ENCODE measurements at places on chromosomes 2 and 18.
A peak's percentile ranks its signal among the peaks of the same experiment; 100 is the strongest.

DNA sequence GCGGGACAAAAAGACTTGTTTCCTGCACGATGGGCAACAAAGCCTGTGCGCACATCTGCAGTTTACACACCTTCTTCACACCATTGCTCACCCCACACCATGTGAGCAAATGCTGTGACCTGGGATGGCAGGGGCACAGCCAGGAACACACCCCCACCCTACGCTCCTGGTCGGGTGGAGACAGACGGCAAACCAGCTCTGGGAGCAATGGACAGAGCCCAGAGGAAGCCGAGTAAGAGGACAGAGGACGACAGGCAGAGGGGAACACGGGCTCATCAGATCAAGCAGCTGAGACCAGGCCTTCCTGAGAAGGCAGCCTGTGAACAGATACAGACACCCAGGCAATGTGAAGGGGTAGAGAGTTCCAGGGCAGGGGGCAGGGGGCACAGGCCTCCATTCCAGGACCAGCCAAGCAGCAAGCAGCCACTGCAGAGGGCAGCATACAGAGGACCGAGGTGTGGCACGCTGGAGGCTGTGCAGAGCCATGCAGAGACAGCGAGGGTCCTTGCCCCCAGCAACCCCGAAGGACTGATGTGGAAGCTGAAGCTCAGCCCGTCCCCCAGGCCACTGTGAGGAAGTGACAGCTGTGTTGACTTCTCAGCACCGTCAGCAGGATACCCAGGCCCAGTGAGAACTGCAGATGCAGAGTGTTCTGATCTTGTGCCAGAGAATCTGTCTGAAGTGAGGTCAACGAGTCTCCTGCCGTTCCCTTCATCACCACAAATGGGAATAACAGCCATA lies 46.2 kb downstream of the PARD6G start:
- DNase-seq, result no peak

- DNase-seq, result no peak
Observed at GRCh38 chr18:65768120-65768778, 17.4 kb downstream of the CDH7 start.

GRCh38 chr2:53242090-53242489 lies 525.5 kb upstream of the CHAC2 start:
- no peak for DNase-seq

- DNase-seq, result peak; percentile 28
Observed at GRCh38 chr2:237139123-237139675, 53.5 kb downstream of the COPS8 start.

DNA sequence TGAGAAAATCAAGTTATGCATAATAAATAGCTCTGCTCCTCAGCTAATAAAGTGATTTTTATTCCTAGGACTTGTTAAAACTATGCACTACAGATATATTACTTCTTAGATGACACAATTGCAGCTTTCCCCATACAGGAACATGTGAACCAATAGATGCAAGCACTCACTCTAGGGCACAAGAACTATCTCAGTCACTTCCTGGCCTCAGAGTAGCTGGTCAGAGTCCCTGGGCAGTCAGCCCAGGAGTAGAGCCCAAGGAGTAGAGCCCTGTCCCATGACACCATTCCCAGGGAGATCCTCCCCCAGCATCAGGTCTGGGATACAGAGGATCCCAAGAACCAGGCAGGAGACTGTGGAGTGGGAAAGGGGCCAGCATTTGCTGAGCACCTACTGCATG lies 2.7 kb downstream of the TNS1 start:
- no peak for DNase-seq

GRCh38 chr2:182426918-182427240 lies at the start of gene PDE1A:
Gene PDE1A, minus strand, starts transcription at chr2:182427036.
- DNase-seq, result no peak

DNA sequence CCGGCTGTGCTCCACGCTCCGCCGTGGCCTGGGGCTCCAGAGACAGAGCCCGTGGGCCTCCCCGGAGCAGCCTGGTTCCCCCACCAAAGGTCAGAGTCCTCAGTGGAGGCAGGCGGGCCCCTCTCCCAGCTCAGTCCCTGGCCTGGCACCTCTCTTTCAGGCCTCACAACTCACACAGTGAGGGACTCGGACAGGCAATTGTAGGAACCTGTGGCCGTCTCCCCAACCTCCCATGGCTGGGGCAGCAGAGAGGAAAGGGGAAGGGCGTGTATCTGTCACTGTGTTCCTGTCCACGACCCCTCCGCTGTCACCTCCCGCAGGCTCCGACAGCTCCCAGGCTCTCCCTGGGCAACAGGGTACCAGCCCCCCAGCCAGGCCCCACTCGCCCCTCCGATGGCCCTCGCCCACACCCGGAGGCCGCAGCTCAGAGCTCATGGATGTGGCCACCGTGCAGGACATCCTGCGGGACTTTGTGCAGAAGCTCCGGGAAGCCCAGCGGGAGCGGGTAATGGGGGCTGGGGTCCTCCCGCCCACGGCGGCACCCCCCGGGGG lies 32.4 kb upstream of the SNED1 start:
- DNase-seq, result no peak

GRCh38 chr18:52337276-52337675 lies 2.7 kb upstream of the DCC start:
- DNase-seq, result no peak

- no peak for DNase-seq
Observed at GRCh38 chr2:175523001-175523400, 341.5 kb upstream of the ATP5MC3 start.

- DNase-seq, result no peak
Observed at GRCh38 chr18:6629635-6630140, 99.8 kb upstream of the ARHGAP28 start.

GRCh38 chr18:29664278-29665036 lies 1378.1 kb downstream of the DSC3 start:
- no peak for DNase-seq

GRCh38 chr18:36724591-36725001 lies 104.2 kb downstream of the TPGS2 start:
- DNase-seq, result no peak

GRCh38 chr2:175207741-175208438 lies 26.4 kb upstream of the ATP5MC3 start:
- no peak for DNase-seq

DNA sequence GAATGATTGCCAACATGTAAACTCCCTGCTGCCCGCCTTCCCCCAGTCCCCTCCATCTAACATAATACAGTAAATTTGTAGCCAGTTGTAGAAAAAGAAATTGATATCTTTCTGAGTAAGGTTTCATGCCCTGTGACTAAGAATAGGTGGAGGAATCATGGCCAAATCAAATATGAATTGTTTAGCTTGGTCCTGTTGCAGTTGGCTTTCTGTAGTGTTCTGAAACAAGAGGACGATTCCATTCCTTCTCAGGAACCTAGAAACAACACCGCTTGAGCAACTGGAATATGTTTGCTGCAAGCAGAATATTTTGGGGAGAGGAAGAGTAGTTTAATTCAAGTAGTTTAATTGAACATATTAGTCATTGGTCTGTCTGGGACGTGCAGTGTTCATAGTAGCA lies 7.0 kb upstream of the DRC1 start:
- DNase-seq, result no peak

DNA sequence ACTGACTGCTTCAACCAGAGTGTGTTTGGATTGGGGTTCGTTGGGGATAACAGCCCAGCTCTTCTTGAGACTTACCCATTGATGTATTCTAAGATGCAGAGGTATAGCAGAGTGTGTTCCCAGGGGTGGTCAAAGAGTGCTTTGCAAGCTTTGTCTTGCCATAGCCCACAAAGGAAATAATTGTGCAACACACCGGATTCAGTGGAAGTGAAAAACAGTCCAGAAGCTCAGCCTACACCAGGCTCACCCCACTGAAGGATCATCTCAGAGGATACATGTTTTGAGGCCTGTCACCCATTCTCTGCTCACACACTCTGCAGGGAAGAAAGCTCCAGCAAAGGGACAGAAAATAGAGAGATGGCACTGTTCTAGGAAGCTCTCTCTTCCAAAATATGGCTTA lies 9.6 kb downstream of the CACNB4 start:
- DNase-seq, result no peak

DNA sequence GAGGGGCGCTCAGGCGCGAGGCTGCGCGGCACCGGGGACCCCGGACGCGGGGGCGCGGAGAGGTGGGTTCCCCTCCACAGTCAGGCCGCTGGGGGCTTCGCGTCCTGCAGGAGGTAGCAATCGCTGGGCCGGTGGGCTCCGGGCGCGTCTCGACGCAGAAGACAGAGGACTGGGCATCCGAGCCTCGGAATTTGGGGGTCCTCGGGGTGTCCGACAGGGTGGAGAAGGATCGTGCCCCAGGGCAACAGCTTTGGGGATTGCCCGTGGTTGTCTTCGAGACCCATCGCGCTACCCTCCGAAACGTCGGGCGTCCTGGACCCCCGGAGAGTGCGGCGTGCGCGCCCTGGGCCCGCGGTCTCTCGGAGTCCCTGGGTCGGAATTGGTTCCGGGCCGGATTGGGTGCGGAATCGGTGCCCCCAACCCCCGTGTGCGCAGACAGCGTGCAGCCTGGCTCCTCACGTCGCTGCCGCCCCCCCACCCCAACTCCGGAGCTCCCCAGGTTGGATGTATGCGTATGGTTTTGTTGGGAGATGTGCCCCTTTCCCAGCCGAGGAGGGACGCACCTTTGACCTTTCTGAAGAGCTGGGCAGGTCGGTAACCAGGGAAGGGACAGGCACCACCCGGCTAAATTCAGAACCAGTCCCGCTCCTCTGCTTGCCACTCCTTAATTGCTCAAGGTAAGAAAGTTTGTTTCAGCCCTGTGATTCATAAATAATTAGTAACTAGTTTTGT lies 750 bp downstream of the NPAS2 start:
- peak; percentile 59 for DNase-seq

DNA sequence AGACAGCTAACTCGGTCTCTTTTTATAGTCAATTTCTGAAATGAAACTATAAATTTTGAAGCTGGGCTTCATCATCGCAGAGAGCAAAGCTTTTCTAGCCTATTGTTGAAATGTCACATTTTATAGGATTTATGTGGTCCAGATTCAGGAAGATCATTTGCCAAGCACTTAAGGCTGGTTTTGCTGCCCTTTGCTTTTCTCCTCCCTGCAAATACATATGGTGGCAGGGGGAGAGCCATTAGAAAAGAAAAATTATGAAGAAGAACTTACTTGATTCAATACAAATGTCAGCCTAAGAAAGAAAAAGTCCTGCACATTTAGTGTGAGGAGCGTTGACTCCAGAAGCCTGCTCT lies 206.9 kb upstream of the NRP2 start:
- no peak for DNase-seq

DNA sequence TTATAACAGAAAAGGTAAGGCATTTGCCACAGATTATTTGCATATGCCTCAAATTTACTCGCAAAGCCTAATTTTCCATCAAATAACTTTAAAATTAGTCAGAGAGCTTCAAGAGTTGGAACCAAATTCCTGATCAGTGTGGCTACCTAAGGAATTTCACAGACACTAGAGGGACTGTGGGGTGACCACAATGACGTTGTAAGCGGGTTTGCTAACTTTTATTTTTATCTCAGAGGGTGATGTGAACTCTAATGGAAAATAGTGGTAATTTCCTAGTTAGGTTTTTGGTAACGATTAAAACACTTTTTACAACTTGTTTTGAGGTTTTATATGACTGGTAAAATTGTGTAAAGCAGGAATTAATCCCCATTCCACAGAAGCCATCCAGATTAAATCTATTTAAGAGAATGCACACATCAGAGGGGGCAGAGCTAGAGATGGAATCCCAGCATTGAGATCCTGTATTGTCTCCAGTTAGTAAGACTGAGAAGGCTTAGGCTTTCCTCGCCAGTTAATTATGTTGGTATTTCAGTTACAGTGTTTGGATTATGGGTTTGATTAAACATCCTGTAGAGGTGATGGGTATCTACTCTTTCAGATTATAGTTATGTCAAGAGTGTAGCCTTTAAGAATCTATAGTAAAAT lies 129.0 kb downstream of the GPD2 start:
- DNase-seq, result no peak

GRCh38 chr2:39447266-39448168 lies 10.4 kb upstream of the MAP4K3 start:
- no peak for DNase-seq

GRCh38 chr2:8491296-8492027 lies 190.4 kb upstream of the ID2 start:
- DNase-seq, result no peak

DNA sequence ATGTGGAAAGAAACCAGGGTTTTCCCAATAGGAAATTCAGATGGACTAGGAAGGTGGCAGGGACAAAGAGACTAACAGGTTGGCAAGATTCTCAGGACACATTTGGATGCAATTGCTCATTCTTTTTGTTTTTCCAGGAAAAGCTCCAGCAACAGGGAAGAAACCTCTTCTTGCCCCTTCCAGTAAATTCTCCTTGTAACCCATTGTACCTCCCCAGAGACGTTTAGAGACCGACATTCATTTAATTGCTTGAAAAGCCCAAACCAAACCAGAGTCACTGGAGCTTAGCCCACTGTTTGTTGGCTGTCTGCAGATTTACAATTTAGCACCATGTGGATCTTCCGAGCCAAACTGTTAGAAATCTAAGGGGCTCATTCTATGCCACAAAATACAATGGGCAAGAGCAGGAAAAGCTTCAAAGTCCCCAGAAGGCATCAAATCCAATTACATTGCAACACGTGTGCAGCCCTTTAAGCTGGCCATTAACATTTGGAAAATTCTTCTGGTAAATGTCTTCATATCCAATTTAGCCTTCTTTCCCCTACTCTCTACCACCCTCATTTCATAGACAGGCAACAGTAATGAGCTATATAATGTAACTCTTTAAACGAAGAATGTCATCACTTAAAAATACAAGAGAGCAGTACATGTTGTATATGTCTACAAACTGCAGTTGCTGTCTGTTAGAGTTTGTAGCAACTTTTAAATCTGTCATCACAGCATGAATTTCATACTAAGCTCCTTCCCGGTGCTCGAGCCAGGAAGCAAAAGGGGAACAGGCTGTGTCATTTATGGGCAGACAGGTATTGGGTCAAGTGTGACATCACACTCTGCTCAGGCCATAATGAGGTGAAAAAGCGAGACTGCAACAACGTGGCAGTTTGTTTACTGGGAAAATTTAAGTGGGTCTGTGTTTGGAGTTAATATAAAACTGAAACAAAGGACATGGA lies 235.6 kb upstream of the HNRNPA3 start:
- DNase-seq, result no peak

- DNase-seq, result no peak
Observed at GRCh38 chr2:106789185-106789584, 96.8 kb downstream of the ST6GAL2 start.

DNA sequence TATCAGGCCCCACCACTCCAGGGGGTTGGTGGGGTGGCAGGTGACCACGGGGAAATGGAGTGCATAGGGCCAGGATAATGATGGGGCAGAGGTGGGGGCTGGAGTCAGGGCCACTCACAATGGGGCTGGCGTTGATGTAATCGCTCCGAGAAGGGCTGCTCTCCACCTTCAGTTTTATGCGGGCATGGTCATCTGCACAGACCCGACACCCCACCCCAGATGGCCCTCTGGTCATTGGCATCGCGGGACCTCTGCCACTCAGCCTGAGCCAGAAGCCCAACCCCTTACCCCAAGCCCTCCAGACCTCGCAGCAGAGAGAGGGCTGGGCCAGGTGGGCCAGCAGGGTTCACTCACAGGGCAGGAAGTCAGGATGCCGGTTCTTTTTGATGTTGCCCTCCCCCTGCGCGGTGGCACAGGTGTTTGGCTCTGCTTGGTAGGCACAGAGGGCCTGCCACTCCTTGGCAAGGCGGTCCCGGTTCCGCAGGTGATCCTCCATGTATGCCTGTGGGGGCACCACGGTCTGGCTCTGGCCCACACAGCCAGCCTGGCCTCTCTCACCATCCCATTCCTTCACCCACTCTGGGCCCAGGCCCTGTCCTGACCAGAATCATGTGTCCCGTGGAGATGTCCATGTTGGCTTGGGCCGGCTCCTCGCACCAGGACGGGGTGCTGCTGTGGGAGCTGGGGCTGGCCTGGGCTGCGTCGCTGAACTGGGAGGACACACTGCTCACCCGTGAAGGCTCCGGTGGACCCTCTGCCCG lies 12.4 kb downstream of the PTPRN start:
- DNase-seq, result no peak
